Stromal cell of bone marrow (primary cell): ENCODE measurements at places on chromosomes 7 and 10.

- peak; percentile 41 for DNase-seq
Measured at GRCh38 chr10:34996843-34997242, 93.3 kb downstream of the CUL2 start.

GRCh38 chr10:24310104-24310503 is 101.2 kb downstream of the KIAA1217 start:
- no peak for DNase-seq

DNA sequence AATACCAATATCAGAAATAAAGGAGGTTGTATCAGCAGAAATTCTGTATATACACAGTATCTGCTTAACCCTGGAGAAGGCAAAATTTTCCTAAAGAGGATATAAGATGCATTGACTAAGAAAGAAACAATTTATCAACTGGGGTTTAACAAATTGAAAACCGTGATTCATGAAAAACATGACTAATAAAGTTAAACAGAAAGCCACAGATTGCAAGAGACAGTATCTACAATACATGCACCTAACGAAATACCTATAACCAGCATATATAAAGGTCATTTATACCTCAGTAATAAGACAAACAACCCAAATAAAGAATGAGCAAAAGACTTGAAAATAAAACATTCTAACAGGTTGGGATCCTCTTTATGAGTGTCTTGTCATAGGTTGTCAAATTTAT is 101.8 kb downstream of the IQUB start:
- DNase-seq = no peak

GRCh38 chr7:158672975-158673374 is 31.6 kb downstream of the NCAPG2 start:
- DNase-seq = no peak

- DNase-seq = no peak
Measured at GRCh38 chr10:85597006-85597405, 769.6 kb downstream of the GRID1 start.

GRCh38 chr7:157669768-157670351 is 333.1 kb downstream of the DNAJB6 start:
- DNase-seq = no peak

DNA sequence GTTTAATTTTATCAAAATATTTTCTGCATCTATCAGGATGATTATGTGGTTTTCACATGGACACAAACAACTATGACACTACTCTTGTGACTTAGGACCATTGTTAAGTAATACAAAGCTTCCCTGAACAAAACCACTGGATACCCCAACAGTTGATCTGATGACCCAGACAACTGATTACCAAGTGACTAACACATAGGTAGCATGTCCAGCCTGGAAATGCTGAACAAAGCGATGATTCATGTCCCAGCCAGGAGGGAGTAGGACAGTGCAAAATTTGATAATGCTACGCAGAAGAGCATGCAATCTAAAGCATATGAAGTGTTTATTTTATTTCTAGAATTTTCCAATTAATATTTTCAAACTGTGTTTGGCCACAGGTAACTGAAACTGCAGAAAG is 8.9 kb upstream of the PNLIP start:
- no peak for DNase-seq

GRCh38 chr10:106506526-106507283 is 657.8 kb downstream of the SORCS1 start:
- no peak for DNase-seq

DNA sequence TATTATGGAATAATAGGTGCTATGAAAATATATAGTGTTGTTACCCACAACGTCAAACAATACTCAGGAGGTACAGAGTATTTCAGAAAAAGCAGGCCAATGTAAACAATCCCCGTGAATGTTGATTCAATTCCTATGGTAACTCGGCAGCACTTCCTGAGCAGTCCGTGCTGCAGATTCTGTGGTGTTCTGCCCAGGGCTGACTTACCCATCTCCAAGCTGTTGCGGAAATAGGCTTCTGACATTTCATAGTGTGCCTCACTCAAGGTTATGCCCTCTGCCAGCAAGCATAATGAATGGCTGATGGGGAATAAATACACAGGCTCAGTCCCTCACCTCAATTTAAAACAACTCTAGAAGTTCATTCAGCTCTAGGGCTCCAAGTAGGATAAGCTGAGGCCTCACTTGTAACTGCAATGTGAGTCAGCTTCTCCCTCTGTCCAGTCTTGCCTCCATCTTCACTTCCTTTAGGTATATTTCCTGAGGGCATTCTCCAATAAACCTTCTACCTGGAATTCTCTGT is 177.6 kb downstream of the GNAI1 start:
- peak; percentile 79 for DNase-seq

GRCh38 chr10:102778781-102779180 is 35.0 kb downstream of the WBP1L start:
- DNase-seq = no peak

DNA sequence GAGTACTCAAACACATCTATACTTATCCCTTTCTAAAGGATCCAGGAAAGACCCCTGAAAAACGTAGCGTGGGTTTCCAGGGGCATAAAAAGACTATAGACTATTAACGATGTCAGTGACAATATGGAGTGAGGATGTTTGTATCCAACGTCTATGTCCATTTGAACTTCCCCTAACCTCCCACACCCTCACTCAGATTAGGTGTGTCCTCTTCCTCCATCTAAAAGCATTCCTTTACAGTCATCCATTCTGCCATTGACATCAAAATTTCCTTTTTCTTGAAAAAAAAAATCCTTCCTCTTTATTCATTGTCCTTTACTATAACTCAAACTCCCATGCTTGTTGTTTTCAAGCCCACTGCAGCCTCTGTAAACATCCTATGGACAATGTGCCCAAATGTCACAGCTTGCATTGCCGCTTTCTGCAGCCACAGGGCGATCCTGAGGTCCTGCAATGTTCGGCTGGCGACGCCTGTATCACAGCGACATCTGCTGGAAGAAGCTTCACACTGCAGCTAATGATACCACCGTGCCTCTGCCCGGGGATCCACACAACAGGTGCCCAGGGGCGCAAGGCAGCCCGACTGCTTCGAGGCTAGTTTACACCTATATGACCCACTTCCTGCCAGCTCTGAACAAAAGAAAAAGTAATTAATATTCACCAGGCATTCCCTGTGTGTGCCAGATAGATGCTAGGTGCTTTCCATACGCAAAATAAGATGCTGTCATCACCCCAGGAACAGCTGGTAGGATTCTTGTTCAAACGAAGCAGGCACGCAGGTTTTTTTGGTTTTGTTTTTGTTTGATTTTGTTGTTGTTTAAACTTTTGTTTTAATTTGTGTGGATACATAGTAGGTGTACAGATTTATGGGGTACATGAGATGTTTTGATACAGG is 267.9 kb upstream of the GHITM start:
- peak; percentile 41 for DNase-seq

- no peak for DNase-seq
Measured at GRCh38 chr7:33041631-33042428, 20.7 kb downstream of the NT5C3A start.

DNA sequence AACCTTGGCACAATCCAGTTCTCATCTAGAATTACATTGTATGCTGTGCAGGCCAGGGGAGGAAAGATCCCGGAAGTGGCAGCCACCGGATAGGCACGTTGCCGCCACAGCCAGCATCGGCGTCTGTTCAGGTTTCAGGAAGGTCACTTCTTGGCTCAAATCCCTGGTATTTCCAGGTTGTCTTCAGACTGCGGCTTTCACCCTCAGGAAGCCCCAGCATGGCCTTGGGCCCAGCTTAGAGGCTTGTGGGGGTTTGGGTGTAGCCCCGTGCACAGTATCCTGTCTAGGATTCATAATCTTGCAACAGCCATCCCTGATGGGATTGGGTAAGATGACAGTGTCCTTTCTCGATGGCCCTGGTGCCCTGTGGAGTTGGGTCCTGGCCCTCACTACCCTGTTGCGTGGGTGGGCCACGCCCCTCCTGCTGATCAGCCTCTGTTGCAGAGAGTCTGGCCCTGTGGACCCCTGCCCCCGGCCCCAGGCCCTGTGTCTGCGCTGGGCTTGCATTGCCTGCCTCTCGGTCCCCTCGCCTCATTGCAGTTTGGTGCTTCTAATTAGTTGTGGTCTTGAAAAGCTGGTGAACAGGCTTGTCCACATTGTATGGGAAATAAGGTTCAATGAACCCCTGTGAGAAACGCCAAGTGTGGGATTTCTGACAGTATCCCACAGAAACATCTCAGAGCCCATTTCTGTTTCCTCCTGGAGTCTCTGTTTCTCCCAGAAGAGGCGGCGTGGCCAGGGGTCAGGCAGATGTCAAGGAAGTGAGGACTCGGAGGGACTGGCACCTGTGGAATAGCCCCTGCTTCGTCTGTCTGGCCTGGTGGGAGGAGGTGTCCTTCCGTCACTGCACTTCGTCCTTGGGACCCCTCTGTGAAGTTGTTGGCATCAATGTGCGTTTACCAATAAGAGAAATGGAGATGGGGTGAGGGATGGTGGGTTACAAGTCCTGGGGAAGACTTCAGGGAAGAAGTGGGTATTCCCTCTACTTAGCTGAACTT is 77.5 kb downstream of the MGMT start:
- DNase-seq = no peak

- DNase-seq = no peak
Measured at GRCh38 chr7:1844951-1845390, 174.9 kb downstream of the ELFN1 start.

DNA sequence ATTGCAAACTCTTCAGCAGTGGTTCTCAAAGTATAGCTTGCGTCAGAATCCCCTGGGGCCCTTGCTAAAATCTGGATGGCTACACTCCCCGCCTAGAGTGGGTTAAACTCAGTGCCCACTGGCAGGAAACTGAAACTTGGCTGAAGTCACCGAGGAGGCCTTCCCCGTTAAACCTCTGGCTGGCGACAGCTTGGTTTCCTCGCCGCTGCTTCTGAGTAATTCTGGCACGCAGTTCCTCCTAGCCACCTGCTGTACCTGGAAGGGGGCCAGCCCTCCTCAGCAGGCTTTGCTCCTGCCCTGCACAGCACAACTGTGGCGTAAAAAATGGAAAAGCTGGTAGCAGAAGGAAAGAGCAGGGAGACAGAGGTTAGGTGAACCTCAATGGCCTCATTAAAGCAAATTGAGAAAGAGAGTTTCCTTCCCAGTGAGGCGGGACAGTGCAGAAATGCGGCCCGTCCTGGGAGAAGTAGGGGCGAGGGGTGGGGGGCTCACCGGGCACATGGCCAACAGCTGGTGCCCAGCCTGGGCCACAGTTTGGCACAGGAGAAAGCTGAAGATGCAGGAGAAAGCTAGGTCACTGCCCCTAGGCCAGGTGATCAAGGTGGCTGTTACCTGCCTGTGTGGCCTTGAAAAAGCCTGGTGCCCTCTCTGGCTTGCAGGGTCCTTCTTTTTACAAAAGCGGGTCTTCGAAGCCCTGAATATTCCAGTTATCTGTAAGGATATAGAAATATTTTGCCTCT is 46.6 kb downstream of the ALOX5 start:
- DNase-seq = no peak

- DNase-seq = no peak
Measured at GRCh38 chr7:91843831-91844230, 36.7 kb downstream of the MTERF1 start.

- no peak for DNase-seq
Measured at GRCh38 chr10:6365384-6365783, 162.7 kb downstream of the PFKFB3 start.

- DNase-seq = no peak
Measured at GRCh38 chr10:88687853-88688467, 18.1 kb upstream of the LIPK start.

GRCh38 chr10:126876456-126876855 is 28.8 kb upstream of the DOCK1 start:
- no peak for DNase-seq

DNA sequence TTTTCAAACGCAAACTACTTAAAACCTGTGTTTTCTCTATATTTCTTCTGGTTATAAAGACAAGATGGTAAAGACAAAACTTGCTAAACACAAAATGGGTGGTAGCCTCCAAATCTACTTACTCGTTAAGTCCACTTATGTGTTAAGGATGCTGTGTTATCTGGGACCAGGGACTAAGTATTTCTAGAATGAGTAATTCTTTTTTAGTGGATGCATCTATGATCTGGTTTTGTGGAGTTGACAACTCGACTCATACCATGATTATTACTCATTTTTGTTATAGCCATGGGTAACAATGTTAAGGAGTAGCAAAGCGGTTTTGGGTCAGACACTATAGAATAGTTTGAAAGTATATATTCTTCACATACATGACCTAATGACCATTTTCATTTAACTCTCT is 239.5 kb upstream of the FOXP2 start:
- no peak for DNase-seq

GRCh38 chr7:9242636-9243035 is 809.2 kb downstream of the NXPH1 start:
- no peak for DNase-seq

GRCh38 chr10:13263591-13263990 is 29.4 kb upstream of the UCMA start:
- DNase-seq = no peak

GRCh38 chr7:111086532-111086931 is 4.4 kb upstream of the LRRN3 start:
- no peak for DNase-seq

- peak; percentile 60 for DNase-seq
Measured at GRCh38 chr7:12951397-12951801, 264.0 kb downstream of the ARL4A start.

DNA sequence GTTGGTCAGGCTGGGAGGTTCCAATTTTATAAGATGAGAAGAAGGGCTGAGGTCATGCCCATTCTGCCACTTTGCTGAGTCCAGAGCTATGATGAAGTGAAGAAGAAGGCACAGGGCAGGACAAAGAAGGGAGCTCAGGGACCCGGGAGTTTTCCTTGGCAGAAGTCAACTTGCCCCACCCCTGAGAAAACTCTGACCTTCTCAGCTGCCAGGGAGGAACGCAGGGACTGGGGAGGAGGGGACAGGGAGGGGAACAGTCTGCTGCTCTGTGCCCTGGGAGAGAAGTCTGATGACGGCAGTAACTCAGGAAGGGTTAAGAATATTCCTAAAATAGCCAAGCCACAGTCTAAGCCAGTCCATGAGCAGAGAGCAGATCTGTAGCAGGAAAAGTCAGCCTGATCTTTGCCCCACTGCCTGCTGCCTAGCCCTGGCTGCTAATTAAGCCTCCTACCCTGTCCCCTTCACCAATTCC is 11.7 kb downstream of the ADIRF start:
- peak; percentile 66 for DNase-seq

DNA sequence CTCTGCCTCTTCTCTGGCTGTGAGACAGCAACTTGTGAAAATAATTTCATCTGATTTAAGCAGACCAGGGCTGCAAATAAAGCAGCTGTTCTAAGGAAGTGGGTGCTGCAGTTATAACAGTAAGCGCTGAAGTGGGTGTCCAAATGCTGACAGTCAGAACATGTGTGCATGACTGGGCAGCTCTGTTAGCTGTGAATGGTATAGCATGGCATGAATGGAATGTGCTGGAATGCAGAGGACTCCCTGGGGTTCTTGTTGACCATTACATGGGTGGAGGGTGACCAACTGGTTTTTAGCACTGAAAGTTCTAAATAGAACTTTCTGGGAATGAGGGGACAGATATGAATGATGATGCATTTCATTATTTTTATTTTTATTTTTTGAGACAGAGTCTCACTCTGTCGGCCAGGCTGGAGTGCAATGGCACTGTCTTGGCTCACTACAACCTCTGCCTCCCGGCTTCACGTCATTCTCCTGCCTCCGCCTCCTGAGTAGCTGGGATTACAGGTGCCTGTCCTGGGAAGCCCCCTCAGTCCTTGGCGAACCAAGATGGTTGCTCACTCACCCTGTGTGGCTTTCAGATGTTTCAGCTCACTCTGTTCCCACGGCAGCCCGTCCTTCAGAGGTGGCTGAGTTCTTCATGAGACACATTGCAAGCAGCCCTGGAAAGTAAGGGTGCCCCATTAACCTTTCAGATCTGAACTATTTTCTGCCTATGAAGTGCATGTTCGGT is 319.8 kb upstream of the PHYHIPL start:
- DNase-seq = peak; percentile 85
